ENCODE measurements at places on chromosomes 3 and 15.

DNA sequence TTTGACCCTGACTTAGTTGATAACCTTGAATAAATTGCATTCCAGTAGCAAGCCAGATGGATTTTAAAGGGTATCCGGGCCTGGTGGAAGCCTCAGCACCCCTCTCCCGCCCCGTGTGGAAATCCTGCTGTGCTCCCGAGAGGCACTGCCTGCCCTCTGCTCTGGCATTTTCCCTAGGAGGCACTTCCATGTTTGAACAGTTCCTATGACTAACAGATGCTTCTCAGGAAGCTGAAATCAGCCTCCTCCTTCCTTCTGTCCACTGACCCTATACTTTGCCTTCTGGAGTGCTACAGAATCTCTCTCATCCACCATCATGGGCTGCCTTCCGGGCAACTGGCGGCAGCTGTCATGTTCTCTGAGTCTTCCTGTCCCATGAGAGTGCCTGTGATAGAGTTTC is 90.8 kb downstream of the GABRG3 start:
- no peak for DNase-seq

DNA sequence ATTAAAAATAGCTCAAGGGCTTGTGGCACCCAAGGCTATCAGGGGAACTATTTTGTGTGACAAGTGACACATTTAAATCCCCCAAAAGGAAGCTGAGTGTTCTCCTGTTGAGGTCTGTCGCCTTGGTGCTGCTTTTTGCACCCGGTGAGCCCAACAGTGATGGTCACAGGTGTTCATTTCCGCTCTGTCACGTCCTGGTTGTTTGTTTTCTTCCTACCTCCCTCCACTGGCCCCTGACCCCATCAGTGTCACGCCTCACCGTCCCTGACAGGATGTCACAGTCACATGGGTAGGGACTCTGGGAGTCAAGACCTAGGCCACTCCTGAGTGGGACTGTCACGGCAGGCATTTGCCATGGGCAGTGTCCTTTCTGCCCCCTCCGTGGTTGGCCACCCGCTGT is 11.2 kb downstream of the SLCO3A1 start:
- DNase-seq = peak; percentile 43

- no peak for DNase-seq
Measured at GRCh38 chr3:10982782-10983181, 9.8 kb upstream of the SLC6A1 start.

- peak; percentile 64 for DNase-seq
Measured at GRCh38 chr3:29718661-29719065, 437.8 kb downstream of the RBMS3 start.

- no peak for DNase-seq
Measured at GRCh38 chr15:62357431-62357830, 192.3 kb upstream of the C2CD4B start.

GRCh38 chr3:22419261-22419660 is 668.3 kb upstream of the ZNF385D start:
- DNase-seq = no peak

DNA sequence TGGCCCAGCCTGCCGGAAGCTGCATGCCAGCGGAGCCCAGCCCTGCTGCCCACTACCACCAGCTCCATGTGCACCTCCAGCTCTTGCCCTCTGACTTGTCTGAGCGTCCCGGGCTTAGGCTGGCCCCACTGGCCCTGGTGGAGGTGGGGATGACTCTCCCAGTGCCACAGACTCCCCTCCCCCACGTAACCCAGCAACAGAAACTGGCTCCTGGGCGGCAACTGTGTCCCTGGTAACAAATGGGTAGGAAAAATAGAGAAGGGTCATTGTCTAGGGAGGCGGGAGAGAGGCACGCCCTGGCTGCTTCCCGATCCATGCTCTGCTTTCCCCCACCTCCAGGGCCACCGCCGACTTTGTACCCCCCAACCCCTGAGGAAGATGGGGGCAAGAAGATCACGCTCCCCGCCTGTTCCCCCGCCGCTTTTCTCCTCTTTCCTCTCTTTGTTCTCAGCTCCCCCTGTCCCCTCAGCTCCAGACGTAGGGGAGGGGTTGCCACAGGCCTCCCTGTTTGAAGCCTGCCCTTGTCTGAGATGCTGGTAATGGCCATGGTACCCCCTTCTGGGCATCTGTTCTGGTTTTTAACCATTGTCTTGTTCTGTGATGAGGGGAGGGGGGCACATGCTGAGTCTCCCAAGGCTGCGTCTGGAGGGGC is 10.8 kb upstream of the SEMA3B start:
- DNase-seq = no peak

DNA sequence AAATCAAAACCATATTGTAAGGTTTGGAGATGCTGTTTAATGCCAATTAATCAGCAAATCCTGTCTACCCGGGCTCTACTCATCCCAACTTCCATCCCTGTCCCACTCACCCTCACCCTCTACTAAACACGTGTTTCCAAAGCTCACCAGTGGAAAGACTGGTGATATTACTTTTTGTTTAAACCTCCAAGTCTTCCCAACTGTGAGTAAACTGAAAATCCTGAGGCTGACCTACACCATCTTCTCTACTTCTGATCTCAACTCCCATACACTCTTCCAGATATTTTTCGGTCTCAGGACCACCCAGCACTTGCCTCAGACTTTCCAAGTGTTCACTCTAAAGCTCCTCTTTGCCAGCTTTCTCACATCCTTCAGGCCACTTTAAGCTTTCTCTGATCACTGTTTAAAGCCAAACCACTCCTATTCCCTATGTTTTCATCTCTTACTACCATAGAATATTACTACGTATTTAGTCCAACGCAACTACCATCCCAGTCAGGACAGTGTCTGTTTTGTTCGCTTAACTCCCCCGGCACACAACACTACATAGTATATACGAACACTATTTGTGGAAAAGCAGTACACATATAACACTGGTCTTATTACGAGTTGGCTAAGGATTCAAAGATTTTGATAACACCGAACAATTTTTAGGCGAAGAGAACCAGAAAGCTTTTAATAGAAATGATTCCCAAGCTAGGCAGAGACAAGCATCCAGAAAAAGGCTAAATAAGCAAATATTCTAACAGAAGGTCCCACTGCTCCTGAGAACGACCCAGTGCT is 684 bp downstream of the RPL4 start:
- peak; percentile 8 for DNase-seq

DNA sequence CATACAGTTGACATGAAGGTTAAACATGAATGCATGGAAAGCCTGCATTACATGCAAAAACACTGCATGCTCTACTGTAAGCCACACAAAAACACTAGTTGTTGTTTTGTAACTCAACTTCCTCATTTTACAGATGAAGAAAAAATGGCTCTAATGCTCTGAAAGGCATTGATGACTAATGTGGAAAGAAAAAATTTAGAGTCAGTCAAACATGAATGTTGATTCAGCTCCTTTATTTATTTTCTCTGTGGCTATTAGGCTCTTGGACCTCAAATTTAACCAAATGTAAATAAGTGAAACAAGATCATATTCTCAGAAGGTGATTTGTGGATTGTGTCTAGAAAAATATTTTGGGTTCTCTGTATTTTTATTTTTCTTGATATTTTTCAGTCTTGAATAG is 336.7 kb upstream of the ZNF717 start:
- DNase-seq = no peak

GRCh38 chr3:107629566-107629965 is 106.8 kb downstream of the BBX start:
- no peak for DNase-seq

GRCh38 chr3:171874879-171875278 is 31.7 kb downstream of the TMEM212 start:
- DNase-seq = no peak

DNA sequence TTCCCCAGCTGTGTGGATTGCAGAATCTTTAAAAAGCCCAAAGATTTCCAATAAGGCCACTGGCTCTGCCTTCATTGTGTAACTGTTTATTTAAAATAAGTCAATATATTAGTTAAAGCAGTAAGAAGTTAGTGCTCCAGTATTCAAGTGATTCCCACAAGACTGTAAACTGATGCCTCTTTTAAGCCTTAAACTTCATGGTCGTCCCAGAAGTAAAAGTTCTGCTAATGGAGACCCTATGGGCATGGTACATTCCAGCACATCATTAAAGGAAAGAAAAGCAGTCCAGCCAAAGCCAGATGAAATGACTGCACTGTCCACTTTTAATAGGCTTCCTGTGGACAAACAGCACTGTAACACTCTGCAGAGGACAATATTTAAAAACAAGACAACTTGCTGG is 512.6 kb downstream of the MECOM start:
- DNase-seq = peak; percentile 56

- DNase-seq = no peak
Measured at GRCh38 chr15:57213862-57214261, 162.4 kb upstream of the CGNL1 start.

DNA sequence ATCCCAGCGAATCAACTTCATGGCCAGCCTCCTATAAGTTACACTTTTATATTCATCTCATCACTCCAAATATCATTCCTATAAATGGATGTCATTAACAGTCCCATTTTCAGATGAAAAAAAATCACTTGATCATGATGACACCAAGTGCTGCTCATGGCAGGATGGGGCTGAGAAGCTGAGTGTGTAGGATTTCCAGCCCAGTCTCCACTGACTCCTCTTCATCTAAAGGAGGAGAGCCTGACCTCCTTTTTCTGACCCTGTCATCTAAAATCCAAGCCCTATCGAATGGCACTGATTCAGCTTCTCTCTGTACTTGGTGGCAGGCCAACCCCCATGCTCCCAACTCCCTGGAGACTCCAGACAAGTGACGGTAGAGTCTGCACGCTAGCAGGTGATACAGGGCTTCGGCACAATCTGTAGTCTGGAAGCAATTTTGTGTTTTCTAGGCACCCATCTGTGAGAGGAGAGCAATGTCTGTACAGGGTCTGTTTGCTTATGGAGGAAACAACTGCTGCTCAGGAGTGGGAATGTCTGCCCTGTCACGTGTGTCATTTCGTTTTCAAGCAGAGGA is 103.2 kb downstream of the EPHB1 start:
- no peak for DNase-seq

GRCh38 chr3:32457971-32458471 is 44.6 kb downstream of the CMTM6 start:
- peak; percentile 64 for DNase-seq

- DNase-seq = peak; percentile 81
Measured at GRCh38 chr3:111539351-111540331, 2.4 kb upstream of the CD96 start.

DNA sequence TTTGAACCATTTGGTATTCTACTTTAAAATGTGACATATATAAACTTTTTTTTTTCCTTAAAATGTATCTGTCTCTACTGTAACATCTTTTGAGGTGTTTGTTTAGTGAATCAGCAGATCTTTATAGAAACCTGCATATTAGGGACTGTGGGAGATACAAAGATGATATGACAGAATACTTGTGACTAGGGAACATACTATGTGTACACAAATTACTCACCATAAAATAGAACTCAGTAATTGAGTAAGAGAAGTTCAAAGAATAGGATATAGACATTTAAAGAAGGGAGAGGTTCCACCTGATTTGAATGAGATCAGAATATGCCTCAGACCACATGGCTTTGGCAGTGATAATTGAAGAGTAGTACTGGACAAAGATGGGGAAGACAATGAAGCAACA is 47.9 kb downstream of the ATP2C1 start:
- no peak for DNase-seq

GRCh38 chr15:68081869-68082505 is 27.9 kb downstream of the PIAS1 start:
- DNase-seq = no peak

DNA sequence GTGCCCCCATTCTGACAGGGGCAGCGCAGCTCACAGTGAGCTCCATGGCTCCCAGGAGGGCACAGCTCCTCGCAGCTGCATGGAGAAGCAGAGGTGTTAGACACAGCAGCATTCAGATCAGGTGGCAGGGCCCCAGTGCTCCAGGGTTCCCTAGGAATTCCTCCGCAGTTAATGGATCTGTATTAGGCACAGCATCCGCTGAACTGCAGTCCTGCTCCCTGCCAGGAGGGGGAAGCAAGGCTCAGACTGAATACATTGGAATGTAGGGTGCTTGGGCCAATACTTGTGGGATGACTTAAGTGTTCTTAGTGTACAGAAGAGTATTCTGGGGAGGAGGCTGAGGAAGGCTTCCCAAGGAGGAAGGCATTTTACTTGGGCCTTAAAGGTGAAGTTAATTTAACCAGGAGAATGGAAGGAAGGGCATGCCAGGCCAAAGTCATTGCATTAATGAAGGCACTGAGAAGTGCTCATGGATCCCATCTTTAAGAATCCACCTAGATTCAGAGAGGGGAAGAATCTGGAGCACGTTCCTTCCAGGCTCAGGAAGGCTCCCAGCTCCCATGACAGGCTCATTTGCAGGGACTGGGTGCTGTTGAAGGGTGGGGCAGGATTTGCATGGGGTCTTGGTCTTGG is 111.6 kb downstream of the RAB11A start:
- peak; percentile 88 for DNase-seq

- DNase-seq = no peak
Measured at GRCh38 chr3:167950212-167950611, 145.5 kb downstream of the GOLIM4 start.

DNA sequence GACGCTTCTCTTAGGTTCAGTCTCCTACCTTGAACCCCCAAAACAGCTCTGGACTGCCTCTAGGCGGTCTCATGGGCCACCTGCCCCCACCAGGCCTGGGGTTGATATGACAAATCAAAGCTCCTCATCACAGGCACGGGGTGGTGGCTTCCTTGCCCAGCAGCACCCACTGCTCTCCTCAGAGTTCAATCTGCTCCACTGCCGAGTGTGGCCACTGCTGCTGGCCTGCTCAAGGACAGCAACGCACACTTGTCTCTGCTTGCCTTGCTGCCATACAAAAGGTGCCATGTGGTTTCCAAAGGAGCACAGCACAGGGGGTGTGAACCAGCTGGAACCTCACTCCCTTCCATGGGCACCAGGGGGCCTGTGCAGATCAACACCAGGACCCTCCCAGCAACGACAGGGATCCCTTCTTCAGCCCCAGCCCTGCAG is 10.2 kb downstream of the KBTBD13 start:
- no peak for DNase-seq

DNA sequence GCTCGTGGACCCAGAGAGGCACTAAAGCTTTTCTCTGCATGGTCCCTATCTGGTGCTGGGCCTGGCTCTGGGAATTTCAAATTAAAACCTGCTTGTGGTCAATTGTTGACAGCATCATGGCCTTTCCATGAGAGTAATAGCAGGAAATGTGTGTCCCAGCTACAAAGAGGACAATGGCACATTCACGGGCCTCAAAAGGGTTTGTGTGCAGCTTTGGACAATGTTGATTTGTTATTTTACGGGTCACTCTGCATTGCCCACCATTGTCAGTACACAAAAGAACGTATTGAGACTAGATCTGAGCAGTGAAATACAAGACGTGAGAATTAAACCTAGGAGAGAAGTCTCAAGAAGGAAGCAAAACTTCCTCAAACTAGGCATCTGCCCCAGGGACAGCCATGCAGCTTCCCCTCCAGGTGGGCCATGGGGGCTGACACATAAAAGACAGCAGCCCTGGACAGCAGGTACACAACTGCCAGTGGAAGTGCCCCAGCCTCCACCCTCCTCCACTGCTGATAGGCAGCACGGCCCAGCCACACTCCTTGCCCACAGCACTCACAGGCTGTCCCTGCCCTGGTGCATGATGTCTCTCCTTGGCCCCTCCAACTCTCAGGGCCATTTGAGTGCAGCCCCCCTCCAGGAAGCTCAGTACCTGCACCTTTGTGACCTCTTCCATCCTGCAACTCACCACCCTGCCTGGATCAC is 15.9 kb upstream of the LTF start:
- DNase-seq = peak; percentile 35

All from islet precursor cell (in vitro differentiated cells).